ENCODE measurements at places on chromosomes 6 and 20. TPM values are rescaled to one million over a fixed set of nuclear protein-coding genes. Genes with fewer than 3 reads are reported as not detected.

The NRSN1 gene
- 0.35 TPM for total RNA-seq

DNA sequence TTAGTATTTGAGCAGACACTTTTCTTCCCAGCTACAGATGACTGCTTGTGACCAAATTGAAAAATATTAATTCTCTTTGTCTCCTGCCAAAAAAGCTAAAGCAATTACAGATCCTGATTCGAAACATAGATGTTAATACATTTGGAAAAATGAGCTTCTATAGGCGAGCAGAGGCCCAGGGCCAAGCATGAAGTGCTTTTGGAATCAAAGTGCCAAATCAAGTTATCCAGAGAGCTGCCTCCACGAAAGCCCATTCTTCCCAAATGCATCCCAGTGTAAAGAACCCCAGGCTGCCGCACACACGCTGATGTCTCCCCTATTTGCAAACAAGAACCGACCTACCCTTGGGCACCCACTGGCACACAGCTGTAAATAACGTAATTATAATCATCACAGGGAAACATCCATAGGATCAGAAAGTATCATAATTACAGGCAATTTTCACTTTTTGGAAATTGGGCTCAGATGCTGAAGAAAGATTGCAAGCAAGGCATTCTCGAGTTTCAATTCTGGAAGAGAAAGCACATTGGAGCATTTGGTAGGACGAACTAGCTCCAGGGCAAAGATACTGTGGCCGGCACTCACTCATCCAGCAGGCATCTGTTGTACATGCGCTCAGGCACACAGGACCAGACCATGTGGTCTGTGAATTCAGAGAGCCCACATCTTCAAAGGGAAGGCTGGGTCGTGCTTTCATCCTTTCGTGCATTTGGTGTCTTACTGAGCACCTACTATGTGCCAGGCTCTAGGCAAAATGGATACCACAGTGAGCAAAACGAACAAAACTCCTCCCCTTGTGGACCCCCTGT lies 45.9 kb downstream of the BMP7 start:
- H3K36me3 ChIP-seq, result no peaks in the 10 kb centered on the region
- H3K4me1 ChIP-seq, result no peaks in the 10 kb centered on the region
- no peak for DNase-seq

- no peaks in the 10 kb centered on the region for H3K36me3 ChIP-seq
- H3K27me3 ChIP-seq, result no peaks in the 10 kb centered on the region
- DNase-seq, result no peak
- no peaks in the 10 kb centered on the region for H3K4me1 ChIP-seq
- no peak overlapping the region for H3K27ac ChIP-seq
- H3K4me3 ChIP-seq, result no peak overlapping the region
Observed at GRCh38 chr6:8335896-8336295, 99.4 kb downstream of the SLC35B3 start.

DNA sequence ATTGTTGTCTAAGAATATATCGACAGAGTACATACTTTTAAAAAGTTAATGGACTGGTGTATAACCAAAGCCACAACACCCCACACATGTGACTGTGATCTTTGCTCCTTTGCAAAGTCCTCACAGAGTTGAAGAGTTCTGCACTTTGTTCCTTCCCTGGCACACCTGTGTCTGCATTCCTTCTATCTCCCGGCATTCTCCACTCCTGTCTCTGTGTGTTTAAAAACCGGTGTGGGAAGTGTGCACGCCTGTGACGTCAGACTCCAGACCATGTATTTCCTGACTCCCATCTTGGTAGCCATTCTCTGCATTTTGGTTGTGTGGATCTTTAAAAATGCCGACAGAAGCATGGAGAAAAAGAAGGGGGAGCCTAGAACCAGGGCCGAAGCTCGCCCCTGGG lies at the start of gene IYD:
Gene IYD (plus strand): TSS at position 251 of the 400 bp plus-strand sequence. CDS start 20 bp downstream, at position 271.
- no peak for DNase-seq
- no peak within 1 kb of the TSS for H3K27ac ChIP-seq
- H3K4me1 ChIP-seq, result no peaks in the 10 kb centered on the region
- H3K4me3 ChIP-seq, result no peak within 1 kb of the TSS
- no peaks in the 10 kb centered on the region for H3K36me3 ChIP-seq
- H3K27me3 ChIP-seq, result no peaks in the 10 kb centered on the region

DNA sequence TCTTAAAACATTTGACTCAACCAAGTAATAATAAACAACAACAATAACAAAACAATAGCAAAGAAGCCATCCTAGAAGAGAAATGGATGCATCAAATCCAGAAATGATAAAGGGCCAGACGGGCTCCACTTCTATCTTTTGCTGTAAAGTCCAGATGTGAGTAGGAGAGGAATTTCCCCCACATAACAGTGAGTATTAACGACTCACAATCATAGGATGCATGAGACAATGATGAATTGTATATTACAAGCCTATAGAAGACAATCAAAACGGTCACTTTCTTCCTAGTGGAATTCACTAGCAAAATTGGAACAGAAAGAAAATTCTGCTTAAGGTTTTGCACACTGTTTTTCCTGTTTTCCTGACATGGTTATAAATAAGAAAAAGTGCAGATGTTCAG lies 97.0 kb upstream of the PREP start:
- H3K4me3 ChIP-seq, result no peak overlapping the region
- H3K36me3 ChIP-seq, result no peaks in the 10 kb centered on the region
- H3K27ac ChIP-seq, result peak overlapping the region; percentile 48
- H3K27me3 ChIP-seq, result no peaks in the 10 kb centered on the region

GRCh38 chr6:120894077-120894476 lies 440.2 kb downstream of the TBC1D32 start:
- no peak for DNase-seq
- no peak overlapping the region for H3K27ac ChIP-seq
- no peaks in the 10 kb centered on the region for H3K36me3 ChIP-seq

- H3K27me3 ChIP-seq, result no peaks in the 10 kb centered on the region
- no peaks in the 10 kb centered on the region for H3K4me1 ChIP-seq
- no peaks in the 10 kb centered on the region for H3K36me3 ChIP-seq
- H3K4me3 ChIP-seq, result no peak overlapping the region
- no peak overlapping the region for H3K27ac ChIP-seq
Observed at GRCh38 chr20:15675061-15675514, 898.2 kb downstream of the KIF16B start.

- no peaks in the 10 kb centered on the region for H3K4me1 ChIP-seq
- no peaks in the 10 kb centered on the region for H3K36me3 ChIP-seq
- no peak overlapping the region for H3K27ac ChIP-seq
- no peak overlapping the region for H3K4me3 ChIP-seq
- DNase-seq, result no peak
- no peaks in the 10 kb centered on the region for H3K27me3 ChIP-seq
Observed at GRCh38 chr20:35876033-35876320, 78.3 kb downstream of the SCAND1 start.

The ANKRD66 gene
- total RNA-seq, result not detected

The GNMT gene
- not detected for total RNA-seq

DNA sequence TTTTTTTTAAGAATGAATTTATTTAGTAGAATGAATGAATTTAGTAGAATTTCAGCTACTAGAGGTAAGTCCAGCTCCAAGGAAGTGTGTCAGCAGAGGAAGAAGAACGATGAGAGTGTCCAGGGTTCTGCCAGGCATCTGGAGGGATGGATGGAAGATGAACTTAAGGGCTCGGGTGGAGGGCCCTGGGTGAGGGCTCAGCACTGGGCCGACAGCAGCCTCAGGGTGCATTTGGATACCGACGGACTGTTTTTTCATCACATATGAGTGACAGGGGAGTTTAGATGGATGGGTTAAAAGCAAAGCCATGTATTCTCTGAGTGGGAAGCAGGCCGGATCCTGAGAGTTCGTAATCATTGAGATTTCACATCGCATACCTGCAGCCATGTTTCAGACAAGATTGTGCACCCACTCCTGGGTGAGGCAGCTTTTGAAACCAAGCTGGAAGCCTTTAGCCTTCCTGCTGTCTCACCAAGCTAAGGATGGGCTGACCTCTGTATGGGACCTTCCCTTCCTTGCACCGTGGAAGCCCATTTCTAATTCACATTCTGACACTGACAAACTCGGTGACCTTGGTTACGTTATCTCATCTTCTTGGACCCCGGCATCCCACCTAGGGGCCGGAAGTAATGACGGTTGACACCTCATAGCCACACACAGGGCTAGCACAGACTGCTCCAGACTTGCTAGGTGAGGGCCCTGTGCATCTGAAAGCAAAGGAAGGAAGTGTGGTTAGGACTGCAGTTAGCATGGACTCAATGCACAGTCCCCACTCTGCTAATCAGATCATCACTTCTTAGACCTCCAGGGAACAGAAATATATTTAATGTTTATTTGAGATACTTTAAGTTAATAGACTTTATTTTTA lies 228.5 kb downstream of the SLC24A3 start:
- no peak for DNase-seq
- no peak overlapping the region for H3K27ac ChIP-seq
- H3K27me3 ChIP-seq, result no peaks in the 10 kb centered on the region
- no peak overlapping the region for H3K4me3 ChIP-seq
- no peaks in the 10 kb centered on the region for H3K36me3 ChIP-seq

- no peak overlapping the region for H3K4me3 ChIP-seq
- no peak for DNase-seq
- H3K27ac ChIP-seq, result no peak overlapping the region
- no peaks in the 10 kb centered on the region for H3K27me3 ChIP-seq
Observed at GRCh38 chr6:151027936-151028838, 162.7 kb downstream of the MTHFD1L start.

The OTOR gene
- not detected for total RNA-seq

DNA sequence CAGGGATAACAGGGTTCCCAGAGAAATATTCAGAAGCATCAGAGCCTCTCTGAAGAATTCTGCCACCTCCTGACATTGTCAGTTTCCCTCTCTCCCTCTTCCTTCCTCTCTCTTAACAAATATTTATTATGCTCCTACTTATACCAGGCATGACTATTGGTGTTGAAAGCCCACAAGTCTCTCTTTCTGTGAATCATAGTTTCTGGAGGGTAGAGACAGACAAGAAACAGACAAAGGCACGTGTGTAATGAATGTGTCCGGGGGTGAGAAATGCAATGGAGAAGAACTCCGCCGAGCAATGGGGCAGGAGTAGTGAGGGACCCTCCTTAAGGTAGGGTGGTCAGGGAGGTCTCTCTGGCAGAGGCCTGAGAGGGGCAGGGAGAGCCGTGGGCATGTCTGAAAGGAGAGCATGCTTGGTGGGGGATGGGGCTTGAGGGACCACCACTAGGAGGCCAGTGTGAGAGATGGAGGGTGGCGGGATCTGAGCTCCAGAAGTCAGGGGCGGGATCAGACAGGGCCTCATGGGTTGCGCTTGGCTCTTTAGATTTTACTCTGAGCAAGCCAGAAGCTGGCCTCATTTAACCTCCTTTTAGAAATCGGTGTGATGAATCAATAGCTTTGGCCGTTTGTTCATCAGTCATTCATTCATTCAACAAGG lies 57.3 kb downstream of the EYA2 start:
- H3K27ac ChIP-seq, result no peak overlapping the region
- H3K4me1 ChIP-seq, result no peaks in the 10 kb centered on the region
- no peaks in the 10 kb centered on the region for H3K36me3 ChIP-seq
- DNase-seq, result no peak
- no peak overlapping the region for H3K4me3 ChIP-seq

GRCh38 chr20:16490696-16491095 lies 82.6 kb downstream of the KIF16B start:
- no peak overlapping the region for H3K27ac ChIP-seq
- DNase-seq, result no peak
- H3K4me3 ChIP-seq, result no peak overlapping the region
- no peaks in the 10 kb centered on the region for H3K27me3 ChIP-seq
- H3K4me1 ChIP-seq, result no peaks in the 10 kb centered on the region

GRCh38 chr6:116412270-116412669 lies 41.5 kb downstream of the DSE start:
- H3K27ac ChIP-seq, result no peak overlapping the region
- no peaks in the 10 kb centered on the region for H3K4me1 ChIP-seq
- no peaks in the 10 kb centered on the region for H3K27me3 ChIP-seq
- no peak overlapping the region for H3K4me3 ChIP-seq
- DNase-seq, result no peak

The GSTA1 gene
- total RNA-seq, result 0.95 TPM

DNA sequence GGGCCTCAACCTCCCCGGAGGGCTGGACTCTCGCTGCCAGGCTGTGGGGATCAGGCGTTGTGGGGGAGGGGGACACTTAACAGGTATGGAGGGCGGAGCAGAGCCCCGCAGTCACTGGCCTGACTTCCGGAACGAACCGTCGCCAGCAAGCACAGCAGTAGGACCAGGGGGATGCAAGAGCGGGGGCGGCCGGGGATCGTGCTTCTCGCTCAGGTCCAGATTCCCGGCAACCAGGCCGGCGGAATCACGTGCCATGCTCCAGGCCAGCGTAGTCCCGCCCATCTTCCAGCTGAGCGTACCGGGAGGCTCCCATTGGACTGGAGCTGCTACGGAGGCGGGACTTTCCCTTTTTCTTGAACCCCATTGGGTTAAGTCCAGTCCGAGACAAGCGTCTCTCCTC lies 10.0 kb upstream of the POU5F1 start:
- H3K27ac ChIP-seq, result no peak overlapping the region
- H3K27me3 ChIP-seq, result no peaks in the 10 kb centered on the region
- peak overlapping the region; percentile 6 for H3K4me3 ChIP-seq
- peak; percentile 66 for DNase-seq

The SLC16A10 gene
- total RNA-seq, result 3.8 TPM

GRCh38 chr6:101578306-101578705 lies 184.8 kb downstream of the GRIK2 start:
- no peaks in the 10 kb centered on the region for H3K36me3 ChIP-seq
- no peak overlapping the region for H3K27ac ChIP-seq
- no peaks in the 10 kb centered on the region for H3K27me3 ChIP-seq
- H3K4me1 ChIP-seq, result no peaks in the 10 kb centered on the region
- DNase-seq, result no peak
- H3K4me3 ChIP-seq, result no peak overlapping the region

GRCh38 chr6:34872332-34872731 lies 15.5 kb downstream of the TAF11 start:
- no peak overlapping the region for H3K4me3 ChIP-seq
- no peaks in the 10 kb centered on the region for H3K36me3 ChIP-seq
- H3K4me1 ChIP-seq, result no peaks in the 10 kb centered on the region
- no peaks in the 10 kb centered on the region for H3K27me3 ChIP-seq
- no peak for DNase-seq

GRCh38 chr6:75525682-75526081 lies 32.1 kb upstream of the FILIP1 start:
- H3K36me3 ChIP-seq, result no peaks in the 10 kb centered on the region
- no peak for DNase-seq
- no peaks in the 10 kb centered on the region for H3K4me1 ChIP-seq
- H3K27me3 ChIP-seq, result no peaks in the 10 kb centered on the region
- H3K4me3 ChIP-seq, result no peak overlapping the region

DNA sequence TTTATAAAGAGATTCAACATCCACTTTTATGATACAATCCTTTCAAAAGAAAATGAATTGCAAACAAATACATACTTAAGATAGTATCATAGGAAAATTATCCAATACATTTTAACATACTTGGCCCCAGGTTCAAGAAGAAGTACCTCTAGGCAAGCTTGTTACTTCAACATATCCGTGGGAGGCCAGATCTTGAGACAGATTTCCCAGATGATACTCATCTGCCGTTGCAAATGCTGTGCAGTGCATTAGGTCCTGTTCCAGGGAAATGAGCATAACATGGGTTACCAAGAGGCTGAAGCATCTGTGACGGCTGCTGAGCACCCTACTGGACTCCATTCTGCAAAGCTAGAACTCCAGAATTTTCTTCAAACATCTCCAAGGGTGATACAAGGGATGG lies 15.6 kb downstream of the RMND1 start:
- no peak overlapping the region for H3K27ac ChIP-seq
- DNase-seq, result no peak
- H3K27me3 ChIP-seq, result no peaks in the 10 kb centered on the region
- H3K36me3 ChIP-seq, result no peaks in the 10 kb centered on the region
